ENCODE measurements at places on chromosomes 12 and 14.

DNA sequence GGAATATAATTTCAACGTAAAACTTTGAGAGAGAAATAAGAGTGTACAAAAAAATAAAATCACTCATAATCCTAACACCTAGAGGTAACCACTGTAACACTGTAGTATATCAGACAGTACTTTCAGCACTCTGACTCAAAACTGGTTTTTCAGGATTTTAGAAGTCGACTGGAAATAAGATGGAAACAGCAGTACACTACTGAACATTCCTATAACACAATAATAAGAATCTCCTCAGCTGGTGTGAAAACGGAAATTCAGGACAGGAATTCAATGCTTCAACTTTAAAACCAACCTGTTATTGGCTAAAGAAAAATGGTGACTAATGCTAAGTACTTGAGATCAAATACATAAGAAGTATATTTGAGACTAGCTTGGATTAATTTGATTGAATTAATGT is 12.3 kb upstream of the PITPNM2 start:
- no peak for DNase-seq

DNA sequence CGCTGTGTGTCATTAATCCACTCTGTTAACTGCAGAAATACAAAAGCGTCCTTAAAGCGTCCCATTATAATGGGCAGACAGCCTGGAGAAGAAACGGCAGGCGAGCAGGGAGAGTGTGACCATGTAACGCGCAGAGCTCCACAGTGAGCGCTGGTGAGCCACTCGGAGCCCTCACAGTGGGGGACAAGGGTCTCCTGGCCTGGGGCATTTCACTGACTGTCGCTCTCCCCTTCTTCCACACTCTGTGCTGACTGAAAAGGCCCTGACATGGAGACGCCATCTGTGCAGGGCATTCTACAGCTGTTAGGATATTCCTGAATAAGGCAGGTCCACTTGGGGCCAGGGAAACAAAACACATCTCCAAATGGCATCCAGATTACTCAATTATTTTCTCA is 24.2 kb downstream of the CCDC92 start:
- no peak for DNase-seq

- no peak for DNase-seq
Observed at GRCh38 chr12:77821699-77822203, 8.9 kb upstream of the NAV3 start.

DNA sequence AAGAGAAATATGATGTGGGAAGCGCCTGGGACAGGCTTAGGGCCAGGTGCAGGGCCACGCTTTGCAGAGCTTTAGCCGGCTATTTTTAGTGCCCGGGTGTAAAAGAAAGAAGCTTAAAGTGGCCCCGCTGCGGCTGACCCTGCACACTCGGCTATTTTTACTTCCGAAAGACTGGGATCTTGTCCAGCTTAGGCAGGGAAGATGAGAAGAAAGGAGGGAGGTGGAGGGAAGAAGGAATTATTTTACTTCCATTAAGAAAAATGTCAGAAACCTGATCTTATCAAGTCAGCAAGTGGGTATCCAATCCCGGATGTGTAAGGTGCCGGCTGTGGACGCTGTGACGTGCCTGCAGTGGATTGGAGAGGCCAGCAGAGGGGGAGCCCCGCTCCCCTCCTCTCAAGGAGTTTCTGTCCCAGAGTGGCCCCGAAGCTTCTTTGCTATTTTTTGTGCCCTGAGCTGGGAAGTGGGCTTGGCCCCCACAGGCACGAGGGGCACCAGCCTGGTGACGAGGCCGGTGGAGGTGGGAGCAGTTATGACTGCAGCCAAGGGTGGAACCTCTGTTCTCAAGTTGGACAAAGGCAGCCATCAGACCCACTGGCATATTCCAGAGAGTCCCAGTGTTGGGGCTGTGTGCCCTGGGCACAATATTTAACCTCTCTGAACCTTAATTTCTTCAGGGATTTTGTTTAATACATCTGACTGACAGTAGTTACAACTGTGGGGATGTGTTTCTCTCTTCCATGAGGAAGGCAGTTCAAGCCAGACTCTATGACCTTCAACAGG is 97.7 kb downstream of the ESRRB start:
- DNase-seq, result no peak

Measured in glomerular endothelial cell (primary cell).